ENCODE measurements at places on chromosomes 11 and 22.

- no peak for DNase-seq
These were observed 28.3 kb upstream of the SOX10 start for GRCh38 chr22:38012604-38013072.

DNA sequence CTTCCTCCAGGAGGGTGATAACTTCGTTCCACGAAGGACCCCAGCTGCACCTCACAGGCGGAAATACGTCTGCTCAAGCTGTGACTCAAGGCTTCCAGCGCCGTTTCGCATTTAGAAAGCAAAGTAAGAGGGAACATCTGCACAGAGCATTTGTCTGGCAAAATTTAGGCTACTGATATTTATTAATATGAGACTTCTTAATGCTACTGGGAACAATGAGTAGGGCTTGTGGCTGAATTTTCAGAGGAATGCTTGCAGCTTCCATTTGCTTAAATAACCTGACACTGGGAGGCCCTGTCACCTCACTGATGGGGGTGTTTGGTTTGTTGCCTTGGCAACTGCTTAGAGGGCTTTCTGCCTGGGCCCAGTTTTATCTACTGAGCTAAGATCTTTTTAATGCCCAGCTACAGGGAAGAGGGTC lies 14.7 kb upstream of the ST14 start:
- DNase-seq = no peak

DNA sequence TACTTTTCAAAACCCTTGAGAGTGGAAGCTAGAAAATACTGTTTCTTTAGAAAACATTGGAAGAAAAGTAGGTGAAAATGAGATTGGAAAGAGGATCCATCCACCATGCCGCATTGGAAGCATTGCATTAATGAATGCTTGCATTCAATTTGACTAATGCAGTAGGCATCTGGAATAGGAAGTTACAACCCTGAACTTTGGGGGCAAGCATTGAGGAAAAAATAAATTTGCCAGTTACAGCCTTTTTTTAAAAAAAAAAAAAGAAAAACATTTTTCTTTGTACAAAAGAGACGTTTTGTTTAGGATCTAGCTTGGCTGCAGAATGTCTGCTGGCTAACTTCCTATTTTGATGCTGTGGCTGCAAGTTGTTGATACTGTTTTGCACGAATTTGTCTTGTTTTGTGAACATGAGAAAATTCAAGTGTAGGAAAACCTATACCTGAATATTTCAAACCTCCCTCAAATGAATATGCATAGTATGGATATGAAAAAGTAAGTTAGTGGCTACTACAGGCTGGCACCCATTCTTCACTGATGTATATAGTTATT lies 28.1 kb downstream of the RTN3 start:
- no peak for DNase-seq

GRCh38 chr22:44193535-44193891 lies 12.8 kb downstream of the PARVG start:
- DNase-seq = no peak

- no peak for DNase-seq
These were observed 14.6 kb downstream of the C11orf21 start for GRCh38 chr11:2287091-2287490.

Data from stimulated activated CD4-positive, alpha-beta T cell treated with anti-CD3 and anti-CD28 coated beads, Interleukin-1b, Interleukin-23, amount 100 ng/mL, for 24 hours (primary cell).